Activated gamma-delta T cell (primary cell): ENCODE measurements at places on chromosomes 13 and 19.

- DNase-seq: no peak
Measured at GRCh38 chr13:48492096-48492440, 40.8 kb downstream of the RCBTB2 start.

DNA sequence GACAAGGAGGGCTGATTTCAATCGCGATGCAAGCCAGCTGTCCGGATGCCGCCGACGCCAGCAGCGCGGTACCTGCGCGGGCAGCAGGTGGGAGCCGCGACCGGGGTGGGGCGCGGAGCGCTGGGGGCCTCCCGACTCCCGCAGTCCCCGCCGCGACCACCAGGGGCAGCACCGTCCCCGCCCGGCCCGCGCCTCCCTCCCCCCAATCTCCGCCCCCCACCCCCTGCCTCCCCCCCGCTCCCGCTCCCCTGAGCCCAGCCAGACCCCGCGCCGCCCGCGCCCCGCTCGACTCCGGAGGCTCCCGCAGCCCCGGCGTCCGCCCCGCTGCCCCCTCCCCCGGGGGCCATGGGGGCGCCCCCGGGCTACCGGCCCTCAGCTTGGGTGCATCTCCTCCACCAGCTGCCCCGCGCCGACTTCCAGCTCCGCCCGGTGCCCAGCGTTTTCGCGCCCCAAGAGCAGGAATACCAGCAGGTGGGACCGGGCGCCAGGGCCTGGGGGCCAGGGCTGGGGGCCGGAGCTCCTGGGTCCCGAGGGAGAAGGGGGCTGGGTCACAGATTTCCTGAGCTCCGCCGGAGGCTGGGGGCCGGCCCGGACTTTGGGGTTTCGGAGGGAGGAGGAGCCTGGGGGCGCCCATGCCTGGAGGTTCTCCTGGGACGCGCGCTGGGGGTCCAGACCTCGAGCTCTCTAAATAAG lies at the start of gene TTYH1:
TTYH1 (plus strand) TSS at position 257 of the 693 bp plus-strand sequence; CDS start at position 346, 89 bp downstream.
- DNase-seq: no peak

- no peak for DNase-seq
Measured at GRCh38 chr13:37144661-37145060, 39.2 kb upstream of the CSNK1A1L start.

DNA sequence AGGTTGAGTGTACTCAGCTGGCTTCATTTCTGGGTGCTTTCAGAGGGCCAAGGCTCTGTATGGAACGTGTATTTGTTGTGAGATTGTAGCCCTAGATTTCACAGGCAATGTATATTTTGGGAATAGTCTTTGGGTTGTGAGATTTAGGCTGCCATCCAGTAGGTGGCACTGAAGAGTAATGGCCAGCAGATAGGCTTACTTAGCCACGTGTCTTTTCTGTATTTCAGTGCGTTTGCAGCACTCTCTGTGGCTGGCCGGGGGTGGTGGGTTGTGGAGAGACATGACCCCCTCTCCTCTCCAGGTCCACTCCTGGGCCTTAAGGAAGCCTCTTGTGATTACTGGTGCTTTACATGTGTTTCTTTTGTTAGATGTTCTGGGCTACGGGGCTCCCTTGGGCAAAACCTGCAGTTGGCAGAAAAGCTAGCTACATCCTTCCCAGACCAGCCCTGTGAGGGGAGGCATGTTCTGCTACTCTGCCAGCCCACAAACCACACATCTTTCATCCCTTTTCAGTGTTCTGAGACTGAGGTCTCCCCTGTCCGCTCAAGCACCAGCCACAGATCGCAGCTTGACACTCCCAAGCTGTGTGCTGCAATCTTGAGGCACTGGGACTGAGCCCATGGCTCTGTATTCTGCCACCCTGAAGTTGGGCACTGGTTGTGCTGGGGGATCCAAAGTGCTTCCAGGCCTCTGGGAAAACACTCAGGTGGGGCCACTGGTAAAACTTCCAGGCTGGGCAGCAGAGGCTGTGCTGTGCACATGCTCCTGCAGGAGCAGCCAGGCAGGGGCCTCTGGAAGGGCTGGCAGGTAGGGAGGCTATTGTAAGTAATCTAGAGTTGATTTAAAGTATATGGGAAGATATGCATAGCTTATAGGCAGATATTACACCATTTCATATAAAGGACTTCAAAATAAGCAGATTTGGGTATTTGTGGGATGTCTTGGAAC lies 1096.8 kb upstream of the PCDH20 start:
- no peak for DNase-seq

DNA sequence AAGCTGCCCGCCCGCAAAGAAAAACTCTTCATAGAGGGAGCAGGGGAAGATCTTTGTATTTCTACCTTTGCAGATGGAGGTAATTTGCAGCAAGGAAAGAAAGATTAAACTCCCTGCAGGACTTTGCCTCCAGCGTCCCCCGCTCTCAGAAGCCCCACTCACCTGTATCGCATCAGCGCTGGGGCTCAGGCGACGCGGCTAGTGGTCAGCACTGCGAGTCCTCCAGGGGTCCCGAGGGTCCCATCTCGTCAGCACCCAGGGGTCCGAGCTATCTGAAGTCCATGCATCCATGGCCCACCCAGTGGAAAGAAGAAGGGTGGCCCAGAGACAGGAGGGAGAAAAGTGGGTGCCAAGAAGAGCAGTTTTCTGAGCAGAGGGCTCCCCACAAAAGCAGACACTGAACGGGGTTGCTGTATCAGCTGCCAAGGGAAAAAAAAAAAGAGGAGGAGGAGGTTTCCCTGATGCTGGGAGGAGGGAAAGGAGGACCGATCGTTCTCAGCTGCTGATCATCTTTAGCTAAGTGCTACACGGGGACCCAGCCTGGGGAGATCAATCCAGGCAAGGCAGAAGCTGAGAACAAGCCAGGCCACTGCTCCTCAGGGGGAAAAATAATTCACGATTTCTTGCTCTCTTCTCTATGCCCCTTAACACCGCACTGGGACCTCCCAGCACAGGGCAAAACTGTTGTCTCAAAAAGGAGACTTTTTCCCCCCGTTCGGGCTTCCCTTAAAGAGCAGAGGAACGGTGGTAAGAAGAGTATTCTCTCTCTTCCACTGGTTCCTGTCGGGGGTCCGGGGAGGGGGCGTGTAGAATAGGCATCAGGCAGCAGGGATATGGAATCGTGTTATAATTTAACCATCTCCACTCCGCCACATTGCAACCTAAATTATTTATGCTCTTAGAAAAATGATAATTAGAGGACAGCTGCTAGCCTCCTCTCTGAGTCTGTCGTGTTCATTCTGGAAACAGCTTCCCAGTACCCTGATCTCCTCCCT lies 117.7 kb upstream of the CACNA1A start:
- DNase-seq: no peak

DNA sequence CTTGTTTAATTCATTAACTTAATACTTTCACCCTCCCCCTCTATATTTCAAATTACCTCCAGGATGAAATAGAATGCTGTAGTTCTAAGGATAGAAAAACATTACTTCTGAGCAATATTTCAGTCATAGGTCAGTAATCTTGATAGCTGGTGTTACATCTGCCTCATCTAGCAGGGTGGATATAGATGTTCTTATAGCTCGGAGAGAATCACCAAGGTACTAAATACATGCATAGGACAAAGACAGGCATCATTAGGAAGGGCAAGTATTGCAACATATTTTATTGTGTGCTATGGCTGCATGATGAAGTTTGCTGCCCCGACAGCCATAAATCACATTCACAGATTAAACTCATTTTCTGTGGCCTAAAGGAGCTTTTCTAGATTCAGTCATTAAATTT lies 601.0 kb downstream of the FGF9 start:
- no peak for DNase-seq

GRCh38 chr13:60369242-60369641 lies 27.8 kb upstream of the TDRD3 start:
- no peak for DNase-seq

DNA sequence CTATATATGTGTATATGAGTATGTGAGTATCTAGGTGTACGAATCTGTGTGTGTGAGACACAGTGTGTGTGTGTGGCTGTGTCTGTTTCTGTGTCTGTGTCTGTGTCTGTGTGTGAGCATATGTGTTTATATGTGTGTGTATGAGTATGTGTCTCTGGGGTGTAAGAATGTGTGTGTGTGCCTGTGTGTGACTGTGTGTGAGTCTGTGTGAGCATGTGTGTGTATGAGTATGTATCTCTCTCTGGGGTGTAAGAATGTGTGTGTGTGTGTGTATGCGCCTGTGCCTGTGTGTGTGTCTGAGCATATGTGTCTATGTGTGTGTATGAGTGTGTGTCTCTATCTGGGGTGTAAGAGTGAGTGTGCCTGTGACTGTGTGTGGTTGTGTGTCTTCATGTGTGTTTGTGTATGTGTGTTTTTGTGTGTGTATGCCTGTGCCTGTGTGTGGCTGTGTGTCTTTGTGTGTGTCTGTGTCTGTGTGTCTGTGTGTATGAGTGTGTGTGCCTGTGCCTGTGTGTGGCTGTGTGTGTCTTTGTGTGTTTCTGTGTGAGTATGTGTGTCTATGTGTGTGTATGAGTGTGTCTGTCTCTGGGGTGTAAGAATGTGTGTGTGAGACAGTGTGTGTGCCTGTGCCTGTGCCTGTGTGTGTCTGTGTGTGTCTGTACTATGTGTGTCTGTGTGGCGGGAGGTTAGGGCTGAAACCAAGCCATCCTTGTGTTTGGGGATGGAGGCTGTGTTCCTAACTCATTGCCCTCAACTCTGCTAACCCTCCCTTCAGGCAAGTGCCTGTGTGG lies 11.2 kb downstream of the AXL start:
- DNase-seq: no peak

- no peak for DNase-seq
Measured at GRCh38 chr13:84934911-84935310, 864.3 kb downstream of the SLITRK6 start.

DNA sequence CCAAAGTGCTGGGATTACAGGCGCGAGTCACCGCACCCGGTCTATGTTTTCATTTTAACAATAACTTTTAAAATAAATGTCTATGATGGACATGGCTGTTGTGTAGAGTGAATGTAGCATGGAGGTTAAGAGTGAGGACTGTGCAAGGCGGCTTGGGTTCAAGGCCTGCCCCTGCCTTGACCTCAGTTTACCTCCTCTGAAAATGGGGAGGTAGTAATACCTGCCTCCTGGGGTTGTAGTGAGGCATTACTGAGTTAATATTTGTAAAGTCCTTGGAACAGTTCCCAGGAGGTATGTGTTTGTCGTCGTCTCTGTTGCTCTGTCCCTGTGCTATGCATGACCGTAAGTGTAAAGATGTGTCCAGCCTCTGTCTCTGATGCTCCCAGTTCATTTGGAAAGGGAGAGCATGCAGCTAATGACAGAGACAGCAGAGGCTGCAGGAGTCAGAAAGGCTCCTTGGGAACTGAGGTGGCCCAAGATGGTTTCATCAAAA lies 9.4 kb downstream of the GARRE1 start:
- DNase-seq: no peak

GRCh38 chr19:48708471-48708870 lies 11.1 kb downstream of the MAMSTR start:
- no peak for DNase-seq

DNA sequence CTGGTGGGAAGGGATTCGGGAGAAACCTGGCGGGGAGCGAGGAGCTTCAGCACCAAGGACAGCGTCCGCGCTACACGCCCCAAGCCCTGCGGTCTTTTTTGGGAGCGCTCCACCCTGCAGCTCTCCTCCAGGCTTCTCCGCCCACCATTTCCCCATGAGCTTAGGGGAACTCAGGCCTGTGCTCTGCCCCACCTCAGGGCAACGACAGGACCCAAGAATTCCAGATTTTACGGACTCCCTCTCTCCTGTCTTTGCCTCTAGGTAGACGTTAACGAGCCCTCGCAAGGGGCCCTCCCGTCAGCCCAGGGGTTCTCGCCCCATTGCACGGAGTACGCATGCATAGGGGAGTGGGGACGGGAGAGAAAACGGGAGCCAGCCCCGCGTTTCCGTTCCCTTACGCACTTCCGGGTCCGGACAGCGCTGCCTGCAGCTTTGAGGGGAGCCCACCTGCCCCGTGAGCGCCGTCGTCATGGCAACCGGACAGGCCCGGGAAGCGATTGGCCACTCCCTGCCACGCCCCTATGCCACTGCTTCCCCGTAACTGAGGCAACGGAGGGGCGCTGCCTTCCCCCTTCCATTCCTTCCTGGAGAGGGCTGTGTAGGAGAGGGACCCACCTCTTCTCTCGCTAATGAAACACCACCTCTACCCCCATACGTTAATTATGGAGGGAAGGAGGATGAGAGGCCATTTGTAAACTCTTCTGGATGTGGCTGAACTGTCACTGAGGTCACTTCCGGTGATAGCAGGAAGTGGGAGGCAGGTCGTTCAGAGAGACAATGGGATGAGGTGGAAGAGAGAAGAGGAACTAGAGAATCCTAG lies 20.8 kb downstream of the NOVA2 start:
- DNase-seq: no peak
